ENCODE measurements at places on chromosomes 3 and 15.

GRCh38 chr3:195876297-195877064 is 31.9 kb downstream of the TNK2 start:
- no peak for DNase-seq

- no peak for DNase-seq
Observed at GRCh38 chr15:33506781-33507296, 196.1 kb downstream of the RYR3 start.

DNA sequence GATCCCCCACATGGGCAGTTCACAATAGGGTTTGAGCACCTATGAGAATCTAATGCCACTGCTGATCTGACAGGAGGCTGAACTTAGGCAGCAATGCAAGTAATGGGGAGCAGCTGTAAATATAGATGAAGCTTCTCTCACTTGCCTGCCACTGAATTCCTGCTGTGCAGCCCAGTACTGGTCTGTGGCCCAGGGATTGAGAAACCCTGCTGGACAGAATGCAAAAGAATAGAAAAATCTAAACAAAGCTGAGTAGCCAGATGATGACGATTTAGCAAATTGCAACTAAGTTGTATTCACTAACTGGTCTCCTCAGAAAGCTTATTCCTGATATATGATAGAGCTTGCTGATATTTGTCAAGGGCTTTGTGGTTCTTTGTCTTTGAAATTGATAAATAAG is 34.3 kb upstream of the APH1B start:
- no peak for DNase-seq

- DNase-seq, result no peak
Observed at GRCh38 chr15:47003568-47003967, 713.7 kb upstream of the SEMA6D start.

DNA sequence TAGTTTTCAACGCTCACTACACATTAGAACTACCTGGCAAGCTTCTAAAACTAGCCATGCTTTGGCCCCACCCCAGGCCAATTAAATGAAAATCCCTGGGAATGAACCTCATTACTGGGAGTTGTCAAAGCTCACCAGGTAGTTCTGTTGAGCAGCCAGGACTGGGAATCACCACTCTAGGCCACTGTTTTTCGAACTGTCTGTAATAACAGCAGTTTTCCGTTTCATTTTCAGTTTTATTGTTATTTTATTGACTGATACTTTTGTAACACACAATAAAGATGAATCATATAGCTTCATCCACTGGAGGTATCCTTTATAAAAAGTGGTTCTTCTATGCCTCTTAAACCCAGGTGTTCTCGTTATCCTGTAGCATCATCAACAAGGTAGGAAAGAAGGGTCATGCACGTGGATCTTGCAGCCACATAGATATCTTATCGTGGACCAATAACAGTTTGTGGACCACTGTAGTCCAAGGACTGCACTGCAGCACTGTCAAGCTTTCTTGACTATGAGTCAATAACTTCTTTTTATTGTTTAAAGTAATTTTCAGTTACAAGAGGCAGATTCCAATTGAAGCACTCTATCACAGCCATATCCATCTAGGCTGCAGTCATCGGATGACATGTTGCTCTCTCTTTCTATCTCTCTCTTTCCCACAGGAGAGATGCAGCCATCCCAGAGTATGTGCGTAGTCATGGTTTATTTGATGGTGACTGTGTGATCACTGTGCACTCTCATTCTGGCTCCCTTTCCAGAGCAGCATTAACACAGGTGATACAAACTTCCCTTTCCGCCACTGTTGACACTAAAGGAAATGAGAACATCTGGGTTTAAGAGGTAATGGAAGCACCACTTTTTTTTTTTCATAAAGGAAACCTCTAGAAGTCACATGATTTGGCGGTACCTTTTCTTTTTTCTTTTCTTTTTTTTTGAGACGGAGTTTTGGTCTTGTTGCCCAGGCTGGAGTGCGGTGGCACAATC is 39.0 kb upstream of the BLM start:
- no peak for DNase-seq

GRCh38 chr3:48989126-48989795 is 780 bp upstream of the P4HTM start:
- no peak for DNase-seq

DNA sequence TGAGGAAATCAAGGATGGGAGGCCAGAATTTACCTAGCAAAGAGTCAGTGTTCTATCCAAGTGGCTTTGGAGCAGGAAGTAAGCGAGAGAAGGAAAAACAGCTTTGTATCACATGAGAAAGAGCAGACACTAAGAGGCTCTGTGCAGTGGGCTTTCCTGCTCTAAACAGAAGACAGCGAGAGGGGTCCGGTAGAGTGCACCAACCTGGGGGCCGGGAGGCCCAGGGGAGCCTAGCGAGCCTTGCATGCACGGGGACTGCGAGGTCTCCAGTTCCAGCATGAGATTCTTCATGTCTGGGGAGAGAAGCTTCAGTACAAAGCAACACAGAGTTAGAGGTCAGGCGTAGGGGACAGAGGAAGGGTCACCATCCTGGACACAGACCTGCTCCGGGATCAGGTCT is 33.5 kb downstream of the COLQ start:
- DNase-seq, result no peak

GRCh38 chr3:181050738-181051137 is 61.2 kb upstream of the DNAJC19 start:
- DNase-seq, result no peak

GRCh38 chr15:68633231-68634121 is 54.7 kb downstream of the CORO2B start:
- no peak for DNase-seq

GRCh38 chr3:14402304-14402811 is at the start of gene SLC6A6:
TSS of gene SLC6A6 (plus strand) at chr3:14402606. CDS start at chr3:14443635, 41,029 bp downstream.
- peak; percentile 78 for DNase-seq

DNA sequence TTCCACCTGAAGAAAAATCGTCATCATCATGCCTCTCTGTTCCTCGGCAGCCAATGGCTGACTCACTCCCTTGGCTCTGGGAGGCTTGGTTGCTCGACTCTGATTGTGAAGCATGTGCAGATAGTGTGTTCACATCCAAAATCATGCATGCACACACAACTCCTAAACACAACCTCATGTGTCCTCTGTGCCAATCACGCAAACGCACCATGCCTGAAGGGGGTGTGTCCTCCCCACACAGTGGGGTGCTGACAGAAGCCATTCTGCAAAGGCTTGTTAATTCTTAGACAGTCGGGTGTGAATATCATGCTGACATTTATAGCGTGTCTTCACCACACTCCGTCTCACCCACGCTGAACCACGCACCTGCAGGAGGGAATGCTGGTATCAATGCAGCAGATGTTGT is 11.4 kb upstream of the CCDC174 start:
- DNase-seq, result no peak

GRCh38 chr3:9316881-9317361 is 45.9 kb upstream of the THUMPD3 start:
- no peak for DNase-seq

GRCh38 chr3:120147072-120147871 is 53.0 kb upstream of the GSK3B start:
- DNase-seq, result no peak

DNA sequence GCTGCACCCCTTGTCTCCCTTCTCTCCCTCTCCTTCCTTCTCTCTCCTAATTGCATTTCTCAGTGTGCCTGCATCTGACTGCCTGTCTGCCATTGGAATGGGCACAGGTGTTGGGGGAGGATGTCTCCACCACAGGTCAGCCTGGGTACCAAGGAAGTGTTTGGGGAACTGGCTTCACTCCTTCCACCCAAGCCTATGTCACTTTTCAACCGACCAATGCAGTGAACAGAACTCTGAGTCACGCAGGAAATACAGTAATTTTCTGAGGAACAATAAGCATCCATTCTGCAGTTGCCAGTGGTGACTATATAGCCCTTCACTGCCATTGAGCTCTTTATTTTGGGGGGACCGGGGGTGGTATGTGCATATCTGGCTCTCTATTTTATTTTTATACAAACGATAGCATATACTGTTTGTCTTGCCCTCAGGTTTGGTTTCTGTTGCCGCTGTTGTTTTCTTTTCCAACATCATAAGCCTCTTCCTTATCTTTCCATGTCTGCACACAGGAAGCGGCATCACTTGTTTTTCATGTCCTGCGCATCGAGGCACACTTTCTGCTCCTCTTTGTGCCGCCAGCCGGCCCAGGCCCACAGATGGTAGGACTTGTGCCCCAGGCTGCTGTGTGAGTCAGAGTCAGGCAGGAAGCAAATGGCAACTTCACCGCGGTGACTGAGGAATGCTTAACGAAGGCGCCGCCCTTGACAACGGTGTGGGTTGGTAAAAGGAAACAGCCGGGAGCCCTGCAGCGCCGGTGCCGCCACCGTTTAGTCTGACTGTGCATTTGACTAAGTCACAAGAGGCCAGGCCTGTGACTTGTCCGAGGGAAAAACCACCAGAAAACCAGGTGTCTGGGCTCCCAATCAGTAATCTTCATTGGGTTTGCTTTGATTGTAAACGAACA is 21.1 kb upstream of the CDCP1 start:
- DNase-seq, result peak; percentile 96

GRCh38 chr15:91032919-91033803 is 10.8 kb upstream of the VPS33B start:
- DNase-seq, result no peak

DNA sequence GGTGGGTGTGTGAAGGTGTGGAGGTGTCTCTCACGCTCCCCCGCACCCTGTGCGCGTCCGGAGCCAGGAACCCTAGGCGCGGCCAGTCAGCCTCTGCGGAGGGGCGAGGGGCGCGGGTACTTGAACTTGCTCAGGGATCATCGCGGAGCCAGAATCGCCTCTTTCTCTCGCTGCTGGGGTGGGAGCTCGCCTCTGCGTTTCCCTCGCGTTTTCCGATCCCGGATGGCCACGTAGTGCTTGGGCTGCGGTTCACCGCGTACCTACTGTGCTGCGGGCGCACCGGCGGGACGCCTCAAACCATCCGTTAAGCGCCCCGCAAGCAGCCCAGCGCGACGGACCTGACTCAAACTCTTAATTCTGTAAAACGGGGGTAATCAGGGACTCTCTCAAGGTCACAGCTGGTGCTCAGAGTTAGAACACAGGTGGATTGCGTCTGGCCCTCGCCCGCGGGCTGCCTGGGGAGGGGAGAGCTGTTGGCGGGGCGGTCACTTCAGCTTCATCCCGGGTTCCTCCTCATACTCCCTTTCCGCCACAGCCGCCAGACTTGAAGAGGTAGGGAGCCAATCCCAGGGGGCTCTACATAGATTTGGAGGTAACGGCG is 686 bp downstream of the MYRIP start:
- DNase-seq, result no peak

DNA sequence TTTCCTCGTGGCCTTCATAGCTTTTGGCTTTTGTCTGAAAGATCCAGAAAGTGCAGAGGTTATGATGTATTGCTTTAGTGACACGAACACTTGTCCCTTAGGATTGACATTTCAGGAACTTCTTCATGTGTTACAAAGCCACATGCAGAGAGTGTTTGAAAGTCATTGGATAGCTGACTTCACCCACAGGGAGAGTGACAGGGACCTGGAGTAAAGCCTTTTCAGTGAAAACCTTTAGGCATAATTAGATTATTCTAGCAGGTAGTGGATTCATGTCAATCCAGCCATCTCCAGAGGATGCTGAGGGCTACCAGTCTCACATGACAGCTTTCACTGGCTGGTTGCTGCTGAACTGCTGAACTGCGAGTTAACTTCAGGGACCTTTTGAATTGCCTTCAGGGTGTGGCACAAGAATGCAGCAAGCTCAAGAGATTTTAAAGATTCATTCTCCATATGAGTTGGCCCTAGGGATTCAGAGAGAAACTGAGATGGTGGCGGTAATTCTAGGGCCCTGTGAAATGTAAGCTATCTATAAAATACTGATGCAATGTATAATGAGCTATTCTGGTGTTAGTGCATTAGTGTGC is 267.0 kb upstream of the GOLIM4 start:
- DNase-seq, result no peak

DNA sequence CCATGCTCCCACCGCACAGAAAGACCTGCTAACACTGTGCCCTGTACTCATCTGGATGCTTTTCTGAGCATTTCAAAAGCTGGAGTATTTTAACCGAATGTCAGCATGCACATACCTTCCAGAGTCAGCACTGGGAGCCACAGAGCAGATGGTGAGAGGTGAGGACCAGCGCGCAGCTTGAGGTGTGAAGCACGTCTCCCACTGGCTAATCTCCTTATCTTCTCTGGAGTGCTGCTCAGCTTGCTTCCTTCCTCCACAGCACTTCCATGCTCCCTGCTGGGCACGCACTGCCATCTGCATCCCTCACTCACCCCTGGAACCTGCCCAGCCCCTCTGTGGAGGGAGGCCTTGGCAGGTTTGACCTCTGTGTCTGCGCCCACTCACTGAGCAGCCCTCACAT is at the start of gene GNB5:
GNB5 (minus strand) TSS at position 186 of the 400 bp plus-strand sequence. CDS start 6,716 bp downstream, outside the sequence.
- DNase-seq, result no peak

DNA sequence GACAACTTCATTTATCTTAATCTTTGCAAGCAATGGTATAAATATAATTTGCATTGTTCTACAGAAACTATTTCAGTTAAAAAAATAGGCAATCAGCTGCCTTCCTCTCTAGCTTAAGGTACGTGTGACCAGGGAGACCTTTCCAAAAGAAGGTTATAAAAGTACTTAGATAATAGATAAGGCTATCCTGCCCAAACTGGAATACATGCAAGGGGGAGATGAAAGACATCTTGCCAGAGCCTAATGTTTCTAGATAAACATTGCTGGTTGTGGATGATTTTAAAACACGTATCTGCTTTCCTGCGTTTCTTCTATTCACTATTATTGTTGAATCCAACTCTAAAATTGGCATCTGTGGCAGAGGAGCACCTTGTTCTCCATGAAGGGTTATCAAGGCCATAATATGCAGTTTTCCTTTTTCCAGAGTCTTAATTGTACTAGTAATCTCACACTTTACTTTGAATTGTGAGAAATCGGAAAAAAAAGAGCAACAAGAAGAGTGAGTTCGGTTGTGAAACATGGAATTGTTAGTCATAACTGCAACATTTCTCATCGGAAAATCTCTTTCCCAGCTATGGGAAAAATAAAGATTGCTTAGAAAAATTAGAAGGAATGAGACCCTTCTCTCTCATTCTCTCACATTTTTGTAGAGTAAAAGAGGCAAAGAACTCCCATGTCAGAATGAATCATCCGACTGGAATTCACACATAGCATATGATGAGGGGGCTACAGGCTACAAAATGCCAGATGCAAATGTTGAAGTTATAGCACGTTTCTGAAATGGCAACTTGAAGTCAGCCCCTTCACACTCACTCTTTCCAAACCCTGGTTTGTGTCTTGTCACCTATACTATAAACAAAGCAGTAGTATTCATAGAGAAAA is 936.1 kb upstream of the NR2F2 start:
- no peak for DNase-seq

GRCh38 chr3:130543322-130543721 is 26.3 kb downstream of the COL6A6 start:
- DNase-seq, result no peak

- DNase-seq, result no peak
Observed at GRCh38 chr3:14253022-14253706, 74.5 kb downstream of the LSM3 start.

DNA sequence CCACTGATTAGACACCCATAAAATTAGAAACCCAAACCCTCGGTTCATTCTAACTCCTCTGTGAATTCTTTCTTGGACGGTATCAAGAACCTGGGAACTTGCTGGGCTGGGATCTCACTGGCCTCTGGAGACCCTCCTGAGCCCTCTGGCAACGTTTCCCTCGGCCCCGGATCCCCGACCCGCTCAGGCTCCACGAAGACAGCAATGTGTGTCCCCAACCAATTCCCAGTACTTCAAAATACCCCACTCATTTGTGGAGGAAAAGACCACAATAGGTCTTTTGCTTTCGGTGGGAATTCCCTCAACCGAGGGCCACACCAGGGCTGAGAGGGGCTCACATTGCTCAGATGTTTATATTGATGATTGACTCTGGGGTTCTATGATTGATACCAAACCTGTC is 117.9 kb upstream of the PRR20G start:
- no peak for DNase-seq
